Upper lobe of left lung (tissue), 6 donors: ENCODE measurements at places on chromosomes 4 and X. TPM values are rescaled to one million over a fixed set of nuclear protein-coding genes. Genes with fewer than 3 reads are reported as not detected.
A peak's percentile ranks its signal among the peaks of the same experiment; 100 is the strongest.

DNA sequence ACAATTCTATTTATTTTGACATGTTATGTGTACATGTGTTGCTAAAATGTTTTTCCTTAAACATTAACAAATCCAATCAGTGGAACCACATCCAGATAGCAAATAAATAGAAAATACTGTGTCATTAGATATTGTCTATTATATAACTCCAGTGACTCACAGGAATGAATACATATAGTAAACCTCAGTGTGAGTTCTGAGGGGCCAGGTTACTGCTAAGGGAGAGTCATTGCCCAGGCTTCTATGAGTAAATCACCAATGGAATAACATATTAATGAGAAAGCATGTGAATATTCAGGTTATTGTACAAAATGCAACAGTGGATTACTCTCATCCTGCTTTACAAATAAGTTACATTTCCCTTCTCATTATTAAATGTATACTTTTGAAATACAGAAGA is 27.2 kb downstream of the TACR3 start:
- H3K27ac ChIP-seq = no peak overlapping the region
- no peaks in the 10 kb centered on the region for H3K4me1 ChIP-seq
- H3K36me3 ChIP-seq = no peaks in the 10 kb centered on the region
- DNase-seq = no peak
- no peaks in the 10 kb centered on the region for H3K27me3 ChIP-seq

- no peak overlapping the region for H3K27ac ChIP-seq
- H3K4me1 ChIP-seq = no peaks in the 10 kb centered on the region
- H3K36me3 ChIP-seq = no peaks in the 10 kb centered on the region
- no peaks in the 10 kb centered on the region for H3K27me3 ChIP-seq
- H3K4me3 ChIP-seq = no peak overlapping the region
- no peak for DNase-seq
These were observed 8.6 kb downstream of the LANCL3 start for GRCh38 chrX:37580080-37580479.

GRCh38 chr4:3385711-3386420 is 55.9 kb upstream of the HGFAC start:
- no peaks in the 10 kb centered on the region for H3K36me3 ChIP-seq
- DNase-seq = peak; percentile 90
- no peaks in the 10 kb centered on the region for H3K27me3 ChIP-seq

GRCh38 chrX:109855501-109855900 is 122.4 kb upstream of the ACSL4 start:
- H3K27ac ChIP-seq = no peak overlapping the region
- peaks cover 7% of the 10 kb centered on the region for H3K4me1 ChIP-seq
- no peak overlapping the region for H3K4me3 ChIP-seq
- no peaks in the 10 kb centered on the region for H3K36me3 ChIP-seq

- no peak for DNase-seq
- no peak overlapping the region for H3K4me3 ChIP-seq
- H3K27ac ChIP-seq = no peak overlapping the region
- H3K27me3 ChIP-seq = no peaks in the 10 kb centered on the region
These were observed 69.8 kb upstream of the TTC29 start for GRCh38 chr4:147015491-147015890.

GRCh38 chrX:110322603-110323002 is 4.7 kb upstream of the AMMECR1 start:
- H3K4me3 ChIP-seq = no peak overlapping the region
- DNase-seq = no peak
- H3K27ac ChIP-seq = no peak overlapping the region
- no peaks in the 10 kb centered on the region for H3K4me1 ChIP-seq

DNA sequence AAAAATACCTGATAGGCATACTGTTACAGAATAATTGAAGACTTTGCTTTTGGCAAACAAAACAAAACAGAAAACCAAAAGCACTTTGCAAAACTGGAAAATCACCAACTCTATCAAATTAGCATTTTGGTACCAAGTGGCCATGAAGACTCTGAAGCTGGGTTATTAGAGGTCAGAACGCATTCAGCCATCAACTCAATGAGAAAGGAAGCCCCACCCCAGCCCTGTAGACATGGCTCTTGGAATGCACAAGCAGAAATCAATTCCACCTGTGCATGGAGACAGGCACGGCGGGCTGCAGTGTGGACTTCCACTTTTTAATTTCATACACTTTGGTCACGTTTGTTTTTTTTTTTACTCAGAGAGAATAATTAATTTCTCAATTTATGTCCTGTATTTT is 93.6 kb upstream of the DHX15 start:
- no peak for DNase-seq
- H3K4me3 ChIP-seq = no peak overlapping the region
- H3K27me3 ChIP-seq = no peaks in the 10 kb centered on the region
- H3K4me1 ChIP-seq = no peaks in the 10 kb centered on the region
- H3K27ac ChIP-seq = no peak overlapping the region
- H3K36me3 ChIP-seq = no peaks in the 10 kb centered on the region

- H3K36me3 ChIP-seq = no peaks in the 10 kb centered on the region
- H3K4me3 ChIP-seq = no peak overlapping the region
- no peak for DNase-seq
These were observed 180.8 kb upstream of the BCOR start for GRCh38 chrX:40278340-40279090.

GRCh38 chr4:47838445-47838844 is 578 bp upstream of the CORIN start:
- no peaks in the 10 kb centered on the region for H3K36me3 ChIP-seq
- peaks cover 14% of the 10 kb centered on the region for H3K4me1 ChIP-seq
- DNase-seq = no peak
- H3K4me3 ChIP-seq = no peak overlapping the region
- H3K27ac ChIP-seq = no peak overlapping the region

DNA sequence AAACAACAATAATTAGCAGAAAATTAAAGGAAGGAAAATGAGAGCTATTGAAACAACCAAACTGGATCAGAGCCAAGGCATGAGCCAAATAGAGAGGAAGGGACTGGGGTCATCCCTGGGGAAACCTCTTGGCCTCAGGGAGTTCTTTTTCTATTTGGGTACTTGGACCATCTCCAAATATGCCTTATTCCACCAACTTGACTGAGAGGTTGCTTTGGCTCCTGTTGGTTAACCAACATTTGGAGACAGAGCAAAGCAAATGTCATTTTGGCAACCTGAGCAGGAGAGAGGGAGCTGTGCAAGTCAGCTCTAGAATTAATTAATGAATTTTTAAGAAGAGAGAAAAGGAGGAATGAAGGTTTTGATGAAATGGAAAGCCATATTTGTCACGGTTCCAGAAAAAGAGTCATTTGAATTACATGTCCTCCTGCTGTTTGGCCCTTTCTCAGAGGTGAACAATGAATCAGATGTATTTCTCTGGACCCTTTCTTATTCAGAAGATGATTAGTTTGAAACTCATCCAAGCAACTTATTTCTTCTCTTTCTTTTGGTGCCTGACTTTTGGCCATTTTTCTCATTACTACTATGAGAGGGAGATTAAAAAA is 119.1 kb downstream of the CNKSR2 start:
- H3K27ac ChIP-seq = no peak overlapping the region
- H3K4me1 ChIP-seq = no peaks in the 10 kb centered on the region
- no peak overlapping the region for H3K4me3 ChIP-seq
- H3K27me3 ChIP-seq = no peaks in the 10 kb centered on the region
- DNase-seq = no peak
- H3K36me3 ChIP-seq = no peaks in the 10 kb centered on the region

DNA sequence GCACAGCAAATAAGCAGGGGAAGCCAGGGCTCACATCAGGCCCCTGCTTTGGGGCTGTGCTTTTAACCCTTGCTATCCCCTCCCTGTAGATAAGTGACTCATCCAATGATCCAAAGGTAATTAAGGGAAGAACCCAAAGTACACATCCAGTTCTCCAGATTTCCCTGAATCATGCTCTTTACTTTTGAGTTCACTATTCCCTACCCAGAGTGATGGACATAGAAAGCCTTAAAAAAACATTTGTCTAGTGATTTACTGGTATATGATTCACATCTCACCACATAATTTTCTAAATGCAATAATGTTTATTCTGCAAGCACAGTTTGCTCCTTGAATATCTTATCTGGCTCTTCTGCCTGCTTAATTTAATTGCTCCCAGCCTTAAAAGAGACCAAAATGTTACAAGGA is 136.2 kb downstream of the PPP3CA start:
- H3K4me3 ChIP-seq = no peak overlapping the region
- DNase-seq = no peak
- no peaks in the 10 kb centered on the region for H3K36me3 ChIP-seq
- H3K27ac ChIP-seq = no peak overlapping the region
- H3K4me1 ChIP-seq = no peaks in the 10 kb centered on the region

- H3K4me1 ChIP-seq = peaks cover 15% of the 10 kb centered on the region
- no peaks in the 10 kb centered on the region for H3K27me3 ChIP-seq
- H3K4me3 ChIP-seq = peak overlapping the region; percentile 84
These were observed 585 bp upstream of the SEC24D start for GRCh38 chr4:118836301-118837120.

DNA sequence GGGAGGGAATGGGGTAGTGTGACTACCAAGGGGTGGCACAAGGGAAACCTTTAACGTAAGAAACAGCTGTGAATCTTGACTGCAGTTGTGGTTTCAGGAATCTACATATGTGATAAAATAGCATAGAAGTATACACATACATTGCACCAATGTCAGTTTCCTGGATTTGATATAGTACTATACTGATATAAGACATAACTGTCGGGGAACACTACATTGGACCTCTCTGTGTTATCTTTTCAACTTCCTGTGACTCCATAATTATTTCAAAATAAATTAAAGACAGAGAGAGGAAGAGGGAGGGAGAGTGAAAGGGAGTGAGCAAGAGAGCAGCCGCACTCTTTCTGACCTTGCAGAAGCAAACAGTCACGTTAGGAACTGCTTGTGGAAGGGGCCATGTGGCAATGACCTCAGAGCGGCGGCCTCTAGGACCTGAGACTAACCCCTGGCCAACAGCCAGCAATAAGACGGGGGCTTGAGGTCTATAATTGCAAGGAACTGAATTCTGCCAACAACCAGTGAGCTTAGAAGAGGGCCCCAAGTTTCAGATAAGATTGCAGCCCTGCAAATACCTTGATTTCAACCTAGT is 47.4 kb downstream of the NALF2 start:
- no peak overlapping the region for H3K27ac ChIP-seq
- H3K4me1 ChIP-seq = no peaks in the 10 kb centered on the region
- no peaks in the 10 kb centered on the region for H3K27me3 ChIP-seq
- DNase-seq = no peak

- H3K27me3 ChIP-seq = no peaks in the 10 kb centered on the region
- no peaks in the 10 kb centered on the region for H3K4me1 ChIP-seq
- no peak overlapping the region for H3K4me3 ChIP-seq
- H3K36me3 ChIP-seq = peaks cover 5% of the 10 kb centered on the region
- no peak for DNase-seq
- H3K27ac ChIP-seq = no peak overlapping the region
These were observed 43.5 kb downstream of the SRPX2 start for GRCh38 chrX:100687546-100687945.

- no peak overlapping the region for H3K4me3 ChIP-seq
- H3K4me1 ChIP-seq = no peaks in the 10 kb centered on the region
- no peaks in the 10 kb centered on the region for H3K36me3 ChIP-seq
- H3K27me3 ChIP-seq = no peaks in the 10 kb centered on the region
These were observed 431.8 kb downstream of the PPARGC1A start for GRCh38 chr4:23458054-23458453.

GRCh38 chr4:8478801-8479744 is 38.5 kb downstream of the TRMT44 start:
- peaks cover 33% of the 10 kb centered on the region for H3K36me3 ChIP-seq
- H3K4me3 ChIP-seq = no peak overlapping the region
- peak; percentile 58 for DNase-seq

- H3K27me3 ChIP-seq = no peaks in the 10 kb centered on the region
- peaks cover 80% of the 10 kb centered on the region for H3K36me3 ChIP-seq
- H3K4me1 ChIP-seq = no peaks in the 10 kb centered on the region
- no peak for DNase-seq
- no peak overlapping the region for H3K4me3 ChIP-seq
- H3K27ac ChIP-seq = no peak overlapping the region
These were observed 9.6 kb upstream of the UVSSA start for GRCh38 chr4:1337376-1337831.

DNA sequence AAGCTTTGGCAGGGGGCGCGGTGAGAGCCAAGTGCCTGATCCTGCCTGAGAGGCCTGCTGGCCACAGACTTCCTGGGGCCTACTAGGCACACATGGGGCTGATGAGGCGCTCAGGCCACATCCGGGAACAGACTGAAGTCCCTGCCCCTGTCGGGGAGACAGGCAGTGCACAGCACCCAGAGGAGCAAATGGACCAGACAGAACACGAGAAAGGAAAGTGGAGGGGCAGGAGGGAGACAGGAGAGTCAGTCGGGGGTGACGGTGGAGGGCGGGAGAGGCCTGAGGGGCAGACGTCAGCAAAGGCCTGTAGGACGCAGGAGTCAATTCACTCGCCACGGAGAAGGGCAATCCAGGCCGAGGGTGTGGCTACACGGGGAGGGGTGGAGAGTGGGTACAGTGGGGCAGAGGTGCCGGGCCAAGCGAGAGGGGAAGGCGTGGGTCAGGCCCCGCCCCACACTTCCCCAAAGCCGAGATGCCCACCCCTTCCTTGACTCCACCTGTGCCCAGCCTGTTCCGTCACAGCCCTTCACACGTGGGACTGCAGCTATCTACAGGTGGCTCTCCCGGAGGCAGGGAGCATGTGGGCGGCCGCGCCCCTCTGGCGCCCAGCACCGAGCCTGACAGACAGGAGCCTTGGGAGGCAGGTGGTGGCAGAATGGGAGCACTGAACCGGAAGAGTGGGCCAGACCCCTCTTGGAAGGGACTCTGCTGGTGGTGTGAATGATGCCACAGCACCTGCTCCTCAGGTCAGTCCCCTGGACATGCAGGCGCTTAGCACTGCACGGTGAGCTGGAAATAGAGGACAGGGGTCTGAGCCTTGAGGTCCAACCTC is 20.5 kb downstream of the NOP14 start:
- H3K36me3 ChIP-seq = peaks cover 94% of the 10 kb centered on the region
- H3K27ac ChIP-seq = peak overlapping the region; percentile 54
- DNase-seq = no peak

- no peaks in the 10 kb centered on the region for H3K4me1 ChIP-seq
- no peak overlapping the region for H3K4me3 ChIP-seq
- no peak overlapping the region for H3K27ac ChIP-seq
- no peaks in the 10 kb centered on the region for H3K27me3 ChIP-seq
These were observed 85.4 kb downstream of the DCHS2 start for GRCh38 chr4:154406018-154406795.

DNA sequence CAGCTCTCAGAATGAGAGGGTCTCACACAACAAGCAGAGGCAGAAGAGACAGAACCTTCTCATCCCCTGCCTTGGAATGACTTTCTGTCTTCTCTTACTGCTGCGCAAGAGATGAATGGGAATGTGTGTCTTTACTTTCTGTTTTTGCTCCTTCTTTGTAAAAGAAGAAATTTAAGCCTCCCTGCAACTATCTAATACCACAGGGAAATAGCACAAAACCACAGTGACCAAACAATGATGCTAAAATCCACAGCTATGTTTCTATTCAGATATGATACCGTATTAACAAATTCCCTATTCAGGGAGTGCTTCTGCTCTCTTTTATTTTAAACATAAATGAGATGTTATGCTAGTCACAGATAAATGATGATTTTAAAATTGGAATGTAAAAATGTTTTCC is 173.8 kb upstream of the RAI2 start:
- H3K27ac ChIP-seq = no peak overlapping the region
- no peak for DNase-seq
- H3K4me1 ChIP-seq = no peaks in the 10 kb centered on the region
- H3K4me3 ChIP-seq = no peak overlapping the region

Gene PASD1
- total RNA-seq = not detected

Gene MGAT4D
- total RNA-seq = not detected

Gene TMSB15C
- 3.3 TPM for total RNA-seq

Gene PABPC5
- 0.33 TPM for total RNA-seq

Gene SPANXC
- not detected for total RNA-seq

Gene CAPN6
- total RNA-seq = 0.69 TPM

Gene MRPL1
- 8.4 TPM for total RNA-seq

Gene RAB33B
- 9.4 TPM for total RNA-seq

Gene MTNR1A
- not detected for total RNA-seq

Gene GABRG1
- not detected for total RNA-seq

Gene CYBB
- total RNA-seq = 12.1 TPM

Gene C4orf51
- not detected for total RNA-seq
